Stimulated activated naive B cell treated with anti-CD40 and anti-IgM and Interleukin-4, amounts not matched to agents 10 μg/mL and 1 μg/mL and 100 μg/mL, for 72 hours (primary cell): ENCODE measurements at places on chromosomes 7 and 10.

GRCh38 chr7:149719050-149719899 lies 54.1 kb downstream of the ZNF467 start:
- no peak for DNase-seq

DNA sequence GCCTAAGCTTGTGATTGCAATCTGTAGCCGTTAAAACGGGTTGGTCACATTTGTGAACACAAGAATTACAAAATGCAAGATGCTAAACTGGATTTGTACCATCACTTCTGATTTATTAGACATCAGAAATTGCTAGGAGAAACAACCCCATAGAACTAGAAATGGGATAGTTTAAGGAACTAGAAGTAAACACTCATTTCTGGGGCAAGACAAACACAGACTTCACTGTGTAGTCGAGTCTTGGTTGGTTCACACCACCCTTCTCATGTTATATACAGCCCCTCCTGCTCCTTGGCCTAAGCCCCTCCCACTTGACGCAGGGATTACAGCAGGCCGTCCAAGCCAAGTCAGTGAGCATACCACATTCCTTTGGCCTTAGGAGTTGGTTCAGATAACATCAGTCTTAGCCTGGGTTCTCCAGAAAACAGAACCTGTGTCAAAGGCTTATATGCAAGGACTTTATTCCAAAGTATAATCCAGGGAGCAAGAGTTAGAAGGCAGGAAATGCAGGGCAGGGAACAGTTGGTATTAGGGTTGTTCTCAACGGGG lies 2.0 kb upstream of the NRAP start:
- no peak for DNase-seq

GRCh38 chr7:117775801-117776200 lies 97.4 kb downstream of the CTTNBP2 start:
- DNase-seq = no peak

DNA sequence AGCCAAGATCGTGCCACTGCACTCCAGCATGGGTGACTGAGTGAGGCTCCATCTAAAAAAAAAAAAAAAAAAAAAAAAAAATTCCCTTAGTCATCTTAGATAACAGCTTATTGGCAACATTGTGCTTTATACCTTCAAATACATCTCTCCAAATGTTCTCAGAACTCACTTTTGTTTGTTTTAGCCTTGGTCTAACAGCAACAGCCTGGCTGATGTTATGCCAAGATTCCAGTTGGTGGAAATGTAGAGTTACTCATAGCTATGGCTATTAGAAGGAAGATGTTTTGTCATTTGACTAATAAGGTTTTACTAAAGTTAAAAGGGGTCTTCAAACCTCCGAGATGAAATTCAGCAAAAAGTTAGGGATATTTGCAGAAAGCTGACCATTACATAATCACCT lies 481.4 kb downstream of the NEBL start:
- no peak for DNase-seq

GRCh38 chr10:69845574-69846292 lies 44.0 kb downstream of the COL13A1 start:
- no peak for DNase-seq

DNA sequence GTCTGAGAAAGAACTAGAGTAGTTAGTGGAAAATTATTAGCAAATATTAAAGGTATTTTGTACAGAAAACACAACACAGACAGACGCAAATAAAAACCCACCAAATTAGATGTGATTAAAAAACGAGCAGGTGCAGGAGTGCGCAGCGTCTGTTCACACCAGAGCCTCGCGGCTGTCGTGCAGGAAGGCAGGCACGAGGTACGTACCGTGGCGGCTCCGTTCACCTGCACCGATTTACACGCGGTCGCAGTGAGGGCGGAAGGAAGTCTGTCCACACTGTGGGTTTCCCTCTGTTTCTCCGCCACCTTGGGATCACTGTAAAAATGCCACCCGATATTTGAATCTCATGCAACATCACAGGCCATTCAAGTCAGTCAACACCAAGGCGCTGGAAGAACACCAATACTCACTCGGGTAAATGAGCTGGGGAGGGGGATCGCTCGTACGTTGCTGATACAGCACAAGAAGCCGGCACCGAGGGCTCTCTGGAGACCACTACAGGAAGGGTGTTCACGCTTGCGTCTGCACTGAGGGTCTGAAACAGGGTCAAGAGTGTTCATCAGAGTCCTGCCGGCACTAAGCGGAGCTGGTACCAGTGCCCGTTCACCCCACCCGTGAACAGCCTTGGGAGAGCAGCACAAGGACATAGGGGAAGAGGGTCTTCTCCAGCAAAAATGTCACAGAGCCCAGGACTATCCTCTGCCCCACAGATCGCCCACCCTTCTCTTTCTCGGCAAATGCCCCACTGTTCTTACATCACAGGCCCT lies 116.8 kb downstream of the LARP4B start:
- no peak for DNase-seq

GRCh38 chr10:132146941-132147915 lies 39.5 kb upstream of the DPYSL4 start:
- DNase-seq = no peak

GRCh38 chr10:31822616-31823318 lies 105.9 kb downstream of the ARHGAP12 start:
- DNase-seq = no peak

DNA sequence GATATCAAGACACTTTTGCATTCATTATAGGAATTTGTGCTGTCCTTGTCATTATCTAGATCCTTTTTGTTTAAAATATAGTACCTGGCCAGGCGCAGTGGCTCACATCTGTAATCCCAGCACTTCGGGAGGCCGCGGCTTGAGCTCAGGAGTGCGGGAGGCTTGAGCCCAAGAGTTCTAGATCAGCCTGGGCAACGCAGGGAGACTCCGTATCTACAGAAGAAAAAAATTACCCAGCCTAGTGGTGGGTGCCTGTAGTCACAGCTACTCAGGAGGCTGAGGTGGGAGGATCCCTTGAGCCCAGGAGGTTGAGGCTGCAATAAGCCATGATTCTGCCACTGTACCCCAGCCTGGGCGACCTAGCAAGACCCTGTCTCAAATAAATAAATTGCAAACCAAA lies 621 bp upstream of the MORN4 start:
- DNase-seq = peak; percentile 5
